Effector CD8-positive, alpha-beta T cell (primary cell): ENCODE measurements at places on chromosomes 4 and X.

GRCh38 chr4:140680686-140681085, 75.5 kb downstream of the TBC1D9 start:
- DNase-seq: no peak

DNA sequence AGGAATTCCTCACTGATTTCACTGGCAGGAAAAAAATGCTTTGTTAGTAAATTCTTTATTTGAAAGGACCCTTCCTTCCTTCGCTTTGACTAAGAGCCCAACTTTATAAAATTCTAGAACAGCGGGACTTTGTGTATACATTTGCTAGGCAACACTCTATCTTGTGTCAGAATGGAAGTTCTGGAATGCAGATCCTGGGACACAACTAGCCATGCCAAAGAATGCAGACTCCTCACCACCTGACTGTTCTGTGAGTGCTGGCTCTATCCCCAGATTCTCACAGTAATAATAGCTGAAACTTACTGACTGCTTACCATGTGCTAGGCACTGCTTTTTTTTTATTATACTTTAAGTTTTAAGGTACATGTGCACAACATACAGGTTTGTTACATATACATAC, 73.3 kb upstream of the ZDHHC15 start:
- no peak for DNase-seq

GRCh38 chr4:7909463-7910262, 30.0 kb downstream of the AFAP1 start:
- DNase-seq: no peak

DNA sequence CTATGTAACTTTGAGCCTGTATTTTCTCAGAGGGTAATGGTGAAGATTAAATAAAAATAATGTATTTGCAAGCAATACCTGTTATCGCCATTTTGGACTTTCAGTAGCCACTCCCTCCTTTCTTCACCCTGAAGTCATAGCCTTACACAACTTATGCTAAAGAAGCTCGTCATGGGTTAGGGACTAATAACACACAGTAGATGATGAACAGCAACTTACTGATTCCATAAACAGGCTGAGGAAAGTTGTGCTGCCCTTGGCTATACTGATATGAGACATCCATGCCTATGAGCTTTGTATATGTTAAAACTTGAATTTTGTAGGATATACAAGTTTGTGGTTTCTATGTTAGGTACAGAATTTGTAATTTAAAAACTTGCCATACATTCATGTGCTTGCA, 31.7 kb upstream of the EIF1AX start:
- no peak for DNase-seq

GRCh38 chr4:121093261-121093660, 20.9 kb upstream of the NDNF start:
- DNase-seq: no peak

DNA sequence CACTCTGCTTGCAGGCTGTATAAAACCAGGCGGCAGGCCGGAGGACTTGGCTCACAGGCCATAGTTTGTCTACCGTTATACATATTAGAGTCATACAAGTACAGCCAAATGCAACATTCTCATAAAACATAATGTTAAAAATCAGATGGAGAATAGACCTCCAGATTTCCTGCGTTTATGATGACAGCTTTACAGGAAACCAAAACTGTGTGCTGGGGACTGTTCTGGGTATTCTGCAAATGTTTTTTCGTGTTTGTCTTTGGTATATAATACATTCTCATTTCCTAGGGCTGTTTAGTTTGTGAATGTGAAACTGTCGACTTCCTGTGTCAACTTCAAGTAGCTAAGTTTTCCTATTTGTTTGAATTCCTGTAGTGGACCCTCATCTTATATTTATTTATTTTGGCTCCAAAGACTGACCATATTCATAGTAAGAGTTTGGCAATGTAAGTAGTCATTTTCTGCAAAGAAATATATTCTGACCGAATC, 79.5 kb upstream of the FAM9C start:
- DNase-seq: no peak

DNA sequence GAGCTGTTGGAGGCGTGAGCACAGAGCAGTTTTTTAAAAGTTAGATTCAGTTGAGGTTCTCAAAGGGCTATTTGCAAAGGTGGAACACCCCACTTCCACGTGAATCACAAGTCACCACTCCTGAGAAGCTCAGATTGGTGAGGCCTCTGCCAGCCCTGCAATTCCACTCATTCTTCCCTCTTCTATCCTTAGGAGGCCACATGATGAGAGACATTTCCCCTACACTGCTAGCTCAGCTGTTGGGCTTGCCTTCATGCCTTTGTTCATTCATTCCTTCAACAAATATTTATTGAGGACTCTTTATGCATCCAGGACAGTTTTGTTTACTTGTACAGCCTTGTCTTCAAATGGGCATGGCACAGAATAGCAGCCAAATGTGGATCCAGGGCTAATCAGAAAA, 3.7 kb downstream of the SRPX2 start:
- DNase-seq: no peak
